ENCODE measurements at places on chromosomes 5 and 9.
A peak's percentile ranks its signal among the peaks of the same experiment; 100 is the strongest.

DNA sequence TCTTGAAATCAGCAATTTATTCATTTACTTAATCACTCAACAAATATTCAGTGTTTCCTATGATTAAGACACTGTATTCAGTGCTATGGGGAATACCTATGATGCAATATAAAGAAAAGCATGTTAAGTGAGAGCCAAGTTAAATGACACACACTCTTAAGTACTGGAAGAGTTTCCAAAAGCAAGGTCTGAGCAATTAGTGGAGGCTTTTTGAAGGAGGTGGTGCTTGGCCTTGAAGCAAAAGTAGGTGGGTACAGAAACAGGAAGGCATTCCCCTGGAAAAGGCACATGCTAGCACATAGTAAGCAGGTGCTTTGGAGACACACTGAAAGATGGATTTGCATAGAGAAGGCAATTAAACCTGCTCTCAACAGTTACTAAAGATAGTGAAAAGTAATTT lies 4.0 kb downstream of the TSLP start:
- DNase-seq, result no peak

- DNase-seq, result no peak
These were observed 1485.7 kb upstream of the CDH9 start for GRCh38 chr5:28523888-28524635.

- no peak for DNase-seq
These were observed 100.3 kb upstream of the ANKH start for GRCh38 chr5:14971873-14972272.

GRCh38 chr9:95742821-95743220 lies 132.7 kb upstream of the ERCC6L2 start:
- no peak for DNase-seq

DNA sequence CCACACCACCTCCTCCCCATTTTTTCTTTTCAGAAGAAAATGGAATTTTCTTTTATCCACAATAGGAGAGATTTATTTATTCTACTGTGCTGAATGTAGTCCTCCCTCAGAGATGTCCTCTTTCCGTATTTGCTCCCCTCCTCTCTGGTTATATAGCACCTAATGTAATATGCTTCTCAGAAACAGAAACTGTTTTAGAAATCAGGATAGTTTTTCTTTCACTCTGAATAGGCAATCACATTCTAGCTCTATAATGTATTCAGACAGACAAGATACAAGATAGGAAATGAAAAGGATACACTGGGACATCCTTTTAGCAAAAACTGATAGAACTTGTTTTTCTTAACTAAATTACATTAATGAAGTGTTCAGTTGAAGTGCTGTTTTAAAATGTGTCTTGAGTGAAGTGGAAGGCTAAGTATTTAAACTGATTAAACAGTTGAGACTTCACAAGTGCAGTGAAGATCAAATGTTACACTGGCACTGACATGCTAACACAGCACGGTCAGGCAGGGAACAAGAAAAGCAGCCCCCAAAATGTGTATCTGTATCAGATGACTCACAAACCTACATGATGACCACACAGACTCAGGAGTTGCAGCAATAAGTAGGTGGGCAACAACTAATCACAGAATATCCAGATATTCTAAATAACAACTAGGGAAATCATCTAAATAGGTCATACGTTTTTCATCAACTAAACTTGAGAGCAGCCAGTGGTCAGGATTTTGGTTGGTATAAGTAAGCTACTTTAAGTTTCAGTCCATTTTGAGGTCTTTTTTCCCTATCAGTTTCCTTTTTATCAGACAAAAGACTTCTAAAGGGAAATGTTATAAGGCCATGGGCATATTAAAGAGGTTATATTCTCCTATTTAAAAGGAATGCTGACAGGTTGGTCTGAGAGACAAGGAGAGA lies 260.4 kb downstream of the MLLT3 start:
- no peak for DNase-seq

DNA sequence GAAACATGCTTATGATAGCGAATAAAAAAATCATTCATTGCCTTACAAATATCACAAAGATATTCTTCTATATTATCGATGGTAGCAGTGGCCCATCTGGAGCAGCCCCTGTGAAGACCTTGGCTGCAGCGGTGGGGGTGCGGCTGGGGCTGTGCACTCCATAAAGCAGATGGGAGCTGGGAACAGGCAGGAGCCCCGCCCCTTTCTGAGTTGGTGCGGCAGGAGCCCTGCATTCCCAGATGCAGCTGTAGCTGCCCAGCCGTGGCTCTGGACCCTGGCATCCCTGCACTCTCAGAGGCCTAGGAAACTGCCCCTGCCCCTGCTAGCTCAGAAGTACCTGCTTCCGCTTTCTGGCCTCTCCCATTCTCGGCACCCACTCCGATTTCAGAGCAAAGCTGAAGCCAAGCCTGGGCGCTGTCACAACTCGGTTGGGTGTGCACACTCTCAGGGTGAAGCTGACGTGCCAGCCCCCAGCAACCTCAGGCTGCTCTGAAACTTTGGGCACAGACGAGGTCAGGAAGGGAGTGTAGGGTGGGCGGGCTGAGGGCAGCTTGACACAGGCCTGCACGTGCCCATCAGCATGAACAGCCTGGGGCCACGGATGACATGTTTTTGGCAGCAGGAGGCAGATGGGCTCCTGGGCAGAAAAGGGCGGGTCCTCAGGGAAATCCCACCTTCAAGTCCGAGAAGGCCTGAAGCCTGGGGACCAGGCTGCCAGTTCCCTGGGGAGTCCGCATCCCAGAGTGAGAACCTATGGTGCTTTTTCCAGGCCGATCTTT lies 1440.8 kb upstream of the ACO1 start:
- no peak for DNase-seq

DNA sequence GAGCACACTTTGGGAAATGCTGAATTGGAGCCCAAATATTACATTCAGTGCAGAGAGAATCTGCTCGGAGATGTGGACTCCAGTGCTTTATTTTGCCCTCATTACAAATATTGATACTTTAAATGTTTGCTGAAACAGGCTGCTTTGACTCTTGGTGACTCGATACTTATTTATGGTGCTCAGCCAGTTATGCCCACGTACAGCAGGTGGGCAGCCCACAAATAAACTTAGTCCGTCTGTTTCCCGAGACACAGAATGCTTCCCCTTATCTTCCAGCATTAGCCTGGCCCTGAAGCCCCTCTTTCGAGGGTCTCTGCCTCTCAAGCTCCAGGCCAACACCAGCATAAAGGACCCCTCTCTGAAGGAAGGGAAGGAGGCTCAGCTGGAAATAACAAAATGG lies 158.7 kb downstream of the SMARCA2 start:
- DNase-seq, result no peak

GRCh38 chr5:9547122-9547947 lies 1.5 kb upstream of the SEMA5A start:
- no peak for DNase-seq

- DNase-seq, result no peak
These were observed 125.5 kb upstream of the DAP start for GRCh38 chr5:10886497-10886896.

DNA sequence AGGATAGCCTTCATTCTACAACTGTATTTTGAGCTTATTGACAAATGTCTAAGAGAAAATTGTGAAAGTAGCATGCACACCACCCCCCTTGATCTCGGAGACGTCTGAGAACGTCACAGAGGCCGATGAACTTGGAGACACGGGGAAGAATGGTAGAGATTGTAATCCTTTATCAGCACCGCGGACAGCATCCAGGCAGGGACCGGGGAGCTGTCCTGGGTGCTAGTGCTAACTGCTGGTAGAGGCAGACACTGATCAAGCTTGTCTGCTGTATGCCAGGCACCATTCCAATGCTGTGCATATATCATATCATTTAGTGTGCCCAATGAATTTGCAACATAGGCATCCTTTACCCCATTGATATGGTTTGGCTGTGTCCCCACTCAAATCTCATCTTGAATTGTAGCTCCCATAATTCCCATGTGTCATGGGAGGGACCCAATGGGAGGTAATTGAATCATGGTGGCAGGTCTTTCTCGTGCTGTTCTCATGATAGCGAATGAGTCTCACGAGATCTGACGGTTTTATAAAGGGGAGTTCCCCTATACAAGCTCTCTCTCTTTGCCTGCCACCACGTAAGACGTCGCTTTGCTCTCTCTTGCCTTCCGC lies 98.8 kb downstream of the LHX2 start:
- peak; percentile 73 for DNase-seq

DNA sequence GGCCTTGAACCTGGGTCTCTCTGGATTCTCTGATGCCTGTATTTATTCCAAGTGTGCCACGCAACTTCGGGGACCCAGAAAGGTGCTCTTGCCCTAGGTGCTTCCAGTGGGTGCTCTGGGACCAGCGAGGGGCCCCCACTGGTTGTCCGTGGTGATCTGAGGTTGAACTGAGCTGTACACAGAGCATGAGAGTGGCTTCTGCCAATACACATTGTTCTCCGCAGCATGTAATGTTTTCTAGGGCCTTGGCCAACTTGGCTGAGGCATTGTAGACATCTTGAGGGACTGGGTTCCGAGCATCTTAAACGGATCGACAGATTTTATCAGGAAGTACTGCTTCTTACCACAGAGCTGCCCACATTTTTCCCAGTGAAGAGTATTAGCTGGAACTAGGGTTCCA lies 117.9 kb downstream of the MTX3 start:
- DNase-seq, result no peak

- DNase-seq, result no peak
These were observed 65.4 kb upstream of the SPOCK1 start for GRCh38 chr5:137564398-137564961.

GRCh38 chr5:1479581-1480188 lies 34.4 kb upstream of the SLC6A3 start:
- DNase-seq, result peak; percentile 54

DNA sequence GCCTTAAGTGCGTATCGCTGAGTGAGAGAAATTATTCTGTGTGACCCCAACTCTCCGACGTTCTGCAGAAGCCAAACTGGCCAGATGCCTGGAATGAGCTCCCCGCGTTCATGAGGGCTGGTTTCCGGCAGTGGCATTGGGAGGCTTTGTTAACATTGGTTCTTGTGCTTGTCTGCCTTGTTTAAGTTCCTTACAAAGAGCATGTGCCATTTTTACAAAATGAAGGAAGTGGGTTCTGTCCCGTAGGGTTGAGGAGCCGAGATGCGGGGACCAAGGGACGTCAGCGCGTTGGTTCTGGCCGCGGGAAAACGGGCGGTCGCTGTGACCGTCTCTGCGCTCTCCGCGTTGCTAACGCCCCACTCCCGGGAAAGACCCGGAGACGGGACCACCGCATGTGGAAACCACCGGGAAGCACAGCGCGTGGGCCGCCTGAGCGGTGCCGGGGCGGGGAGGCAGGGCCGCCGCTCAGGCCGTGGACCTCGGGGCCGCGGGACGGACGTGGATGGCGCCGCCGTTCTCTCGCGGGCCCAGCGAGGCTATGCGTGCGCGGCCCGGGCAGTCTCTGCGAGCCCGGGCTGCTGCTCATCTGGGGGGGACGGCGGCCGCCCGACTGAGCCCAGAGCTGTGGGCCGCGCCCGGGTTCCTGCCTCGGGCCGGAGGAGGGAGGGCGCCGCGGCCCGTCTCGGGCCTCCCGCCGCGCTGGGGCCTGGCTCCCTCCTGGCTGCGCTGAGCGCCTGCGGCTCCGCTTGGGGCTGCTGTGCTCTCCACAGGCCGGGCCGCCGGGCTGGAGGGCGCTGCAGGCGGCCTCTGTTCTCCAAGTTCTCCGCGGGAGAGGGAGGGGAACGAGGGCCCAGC lies 13.4 kb downstream of the RABL6 start:
- no peak for DNase-seq

GRCh38 chr5:180141068-180141660 lies 67.8 kb downstream of the RASGEF1C start:
- peak; percentile 17 for DNase-seq

GRCh38 chr5:58670582-58670981 lies 87.7 kb downstream of the RAB3C start:
- DNase-seq, result no peak

- DNase-seq, result no peak
These were observed 104.1 kb upstream of the NIPBL start for GRCh38 chr5:36772276-36773140.

- DNase-seq, result no peak
These were observed 6.2 kb downstream of the OR2S2 start for GRCh38 chr9:35951736-35952135.

DNA sequence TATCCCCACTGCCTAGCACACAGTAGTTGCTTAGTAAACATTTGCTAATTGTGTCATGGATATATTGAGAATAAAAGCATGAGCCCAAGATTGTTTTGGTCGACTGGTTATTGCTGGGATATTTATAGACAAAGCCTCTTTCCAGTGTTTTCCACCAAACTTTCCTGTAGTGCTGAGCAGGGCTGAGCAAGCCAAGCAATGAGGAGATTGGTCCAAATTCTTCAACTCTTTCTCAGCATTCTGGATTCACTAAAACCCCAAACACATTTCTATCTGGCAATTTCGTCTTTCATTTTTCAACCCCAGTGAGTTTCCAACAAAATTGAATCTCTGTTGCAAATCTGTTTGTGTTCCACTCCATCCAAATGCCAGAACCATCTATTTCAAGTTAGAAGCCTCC lies 31.9 kb upstream of the TARS1 start:
- no peak for DNase-seq

- no peak for DNase-seq
These were observed 39.1 kb downstream of the PCDH1 start for GRCh38 chr5:141839015-141839513.

GRCh38 chr9:124743686-124744348 lies 27.3 kb downstream of the NR6A1 start:
- no peak for DNase-seq

All from activated naive CD4-positive, alpha-beta T cell treated with anti-CD3 and anti-CD28 coated beads, Interleukin-2, amount 10 ng/mL, durations not matched to agents 7 days and 5 days (primary cell).